HepG2 (cell line): ENCODE measurements at places on chromosomes 16 and 17.

DNA sequence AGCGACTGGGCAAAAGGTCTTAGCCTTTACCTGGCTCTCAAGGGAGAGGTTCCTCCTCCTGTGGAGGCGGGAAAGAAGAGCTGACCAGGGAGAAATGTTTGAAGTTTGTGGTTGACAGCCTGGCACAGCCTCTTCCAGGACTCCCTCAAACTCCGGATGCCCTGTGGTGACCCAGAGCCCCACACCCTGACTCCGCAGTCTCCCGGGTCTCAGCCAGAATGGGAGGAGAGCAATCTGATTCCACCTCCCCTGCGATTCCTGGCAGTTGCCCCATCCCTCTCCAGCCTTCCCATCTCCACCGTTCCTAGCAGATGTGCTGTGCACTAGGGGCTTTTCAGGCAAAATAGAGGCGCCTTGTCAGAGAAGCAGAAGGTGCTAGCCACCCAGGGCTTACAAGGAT lies 5.5 kb upstream of the DNAI2 start:
- H3K4me1 ChIP-seq, result no peaks in the 10 kb centered on the region
- no peak overlapping the region for H3K4me3 ChIP-seq
- H3K36me3 ChIP-seq, result no peaks in the 10 kb centered on the region
- H3K27me3 ChIP-seq, result peaks cover 46% of the 10 kb centered on the region

DNA sequence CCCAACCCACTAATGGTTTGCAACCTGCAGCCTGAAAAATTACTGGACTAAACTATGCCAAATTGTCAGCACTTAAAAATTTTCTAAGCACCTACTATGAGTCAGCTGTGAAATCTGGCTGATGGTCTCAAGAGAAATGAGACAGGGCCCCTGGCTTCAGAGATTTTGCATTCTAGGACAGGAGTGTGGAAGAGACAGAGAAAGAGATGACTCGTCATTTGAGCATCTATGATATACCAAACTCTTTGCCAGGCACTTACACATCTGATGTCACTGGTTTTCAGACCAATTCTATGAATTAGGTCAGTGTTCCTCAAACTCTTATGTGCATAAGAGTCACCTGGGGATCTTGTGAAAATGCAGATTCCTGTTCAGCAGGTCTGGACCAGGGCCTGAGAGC lies 44.4 kb downstream of the CLEC19A start:
- H3K4me3 ChIP-seq, result no peak overlapping the region
- 0 out of 2 replicates have a peak, but pooled peaks cover 5% of the 10 kb centered on the region for H3K4me1 ChIP-seq
- H3K27me3 ChIP-seq, result no peaks in the 10 kb centered on the region
- DNase-seq, result no peak
- no peaks in the 10 kb centered on the region for H3K36me3 ChIP-seq

- no peak for DNase-seq
- H3K4me3 ChIP-seq, result peak overlapping the region; percentile 56
- H3K27me3 ChIP-seq, result peaks cover 37% of the 10 kb centered on the region
- H3K36me3 ChIP-seq, result no peaks in the 10 kb centered on the region
- peaks cover 52% of the 10 kb centered on the region for H3K4me1 ChIP-seq
These were observed 6.2 kb upstream of the ACTG1 start for GRCh38 chr17:81518785-81519283.

- H3K4me1 ChIP-seq, result peaks cover 46% of the 10 kb centered on the region
- H3K27ac ChIP-seq, result no peak overlapping the region
- DNase-seq, result no peak
- H3K27me3 ChIP-seq, result no peaks in the 10 kb centered on the region
These were observed 12.1 kb upstream of the ZFHX3 start for GRCh38 chr16:73059779-73060615.

DNA sequence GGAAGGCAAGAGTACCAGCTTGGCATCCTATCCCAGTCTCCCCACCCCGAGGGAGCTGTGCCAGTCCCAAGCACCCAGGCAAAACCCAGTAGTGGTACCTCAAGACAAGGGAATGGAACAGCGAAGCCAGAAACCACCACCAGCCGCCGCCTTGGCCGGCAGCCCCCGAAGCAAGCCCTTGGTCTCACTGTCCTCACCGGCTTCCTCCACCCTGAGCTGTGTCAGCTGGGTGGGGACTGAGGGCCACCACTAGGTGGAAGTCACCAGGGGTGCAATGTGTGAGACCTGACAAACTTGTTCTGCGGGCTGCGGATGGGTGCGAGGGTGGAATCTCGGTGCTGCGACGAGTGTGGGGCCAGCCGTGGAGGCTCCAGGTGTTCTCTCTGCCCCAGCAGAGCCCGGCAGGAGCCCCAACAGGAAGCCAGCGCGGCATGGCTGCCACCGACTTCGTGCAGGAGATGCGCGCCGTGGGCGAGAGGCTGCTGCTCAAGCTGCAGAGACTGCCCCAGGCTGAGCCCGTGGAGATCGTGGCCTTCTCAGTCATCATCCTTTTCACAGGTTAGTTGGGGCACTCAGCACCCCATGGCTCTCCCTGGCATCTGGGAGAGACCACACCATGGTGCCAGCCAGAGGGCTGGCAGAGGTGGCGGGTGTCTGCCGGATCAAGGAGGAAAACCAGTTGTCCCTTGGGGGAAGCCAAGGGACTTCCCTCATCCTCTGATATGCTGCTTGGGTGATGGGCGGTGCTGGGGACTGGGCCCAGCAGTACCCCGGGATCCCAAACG lies 6.7 kb downstream of the SMIM5 start:
- H3K27ac ChIP-seq, result no peak overlapping the region
- no peak overlapping the region for H3K4me3 ChIP-seq
- peaks cover 11% of the 10 kb centered on the region for H3K36me3 ChIP-seq
- no peak for DNase-seq
- H3K27me3 ChIP-seq, result no peaks in the 10 kb centered on the region
- no peaks in the 10 kb centered on the region for H3K4me1 ChIP-seq

GRCh38 chr17:63751806-63752205 lies 10.2 kb upstream of the STRADA start:
- no peak overlapping the region for H3K27ac ChIP-seq
- H3K4me3 ChIP-seq, result no peak overlapping the region
- peaks cover 24% of the 10 kb centered on the region for H3K36me3 ChIP-seq
- no peaks in the 10 kb centered on the region for H3K27me3 ChIP-seq

DNA sequence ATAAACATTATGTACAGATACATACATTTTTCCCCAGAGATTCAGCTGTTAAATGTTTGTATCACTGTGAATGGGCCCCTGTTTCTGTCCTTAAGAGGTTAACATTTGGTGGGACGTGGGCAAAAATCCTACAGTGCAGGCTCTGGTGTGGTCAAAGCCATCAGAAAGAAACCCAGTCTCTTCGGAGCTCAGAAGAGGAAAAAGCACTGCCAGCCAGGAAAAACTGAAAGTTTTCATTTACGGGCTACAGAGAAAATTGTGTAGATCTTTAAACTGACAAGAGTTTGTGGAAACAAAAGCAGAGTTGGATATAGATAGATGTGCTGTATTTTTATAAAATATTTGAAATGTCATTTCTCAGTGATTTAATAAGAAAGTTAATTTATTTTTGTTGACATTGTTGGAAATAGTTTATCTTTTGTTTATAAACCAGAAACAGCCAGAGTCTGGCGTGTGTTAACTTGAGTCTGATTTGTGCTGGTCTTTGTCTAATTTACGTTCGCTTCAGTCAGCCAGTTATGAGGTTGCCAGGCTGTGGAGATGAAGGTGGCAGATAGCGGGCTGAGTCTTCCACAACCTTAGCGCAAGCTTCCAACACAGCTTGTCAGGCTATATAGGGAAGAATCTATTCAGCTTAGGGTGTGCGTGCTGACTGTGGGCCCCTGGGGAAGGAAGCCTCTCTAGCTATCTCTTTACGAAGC lies 9.5 kb upstream of the TEKT3 start:
- no peak overlapping the region for H3K4me3 ChIP-seq
- peaks cover 14% of the 10 kb centered on the region; the same call in 1 of the 2 replicates for H3K4me1 ChIP-seq
- no peak for DNase-seq
- no peak overlapping the region for H3K27ac ChIP-seq

DNA sequence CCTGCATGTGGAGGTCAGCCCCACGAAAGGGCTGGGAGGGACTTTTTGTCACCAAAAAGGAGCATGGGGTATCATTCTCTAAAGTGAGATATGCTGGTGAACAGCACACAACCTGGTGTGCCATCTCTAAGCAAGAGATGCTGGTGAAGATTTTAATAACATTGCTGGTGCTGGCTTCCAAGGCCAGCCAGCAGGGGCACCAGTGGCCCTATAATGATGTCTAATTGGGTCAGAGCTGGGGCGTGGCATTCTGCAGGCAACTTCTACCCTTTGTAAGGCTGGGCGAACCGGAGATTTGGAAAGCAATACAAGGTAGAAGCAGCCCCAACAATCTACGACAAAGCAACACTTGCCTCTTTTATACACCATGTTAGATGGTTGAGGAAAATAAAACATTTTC lies 16.8 kb downstream of the SDR42E1 start:
- no peak overlapping the region for H3K4me3 ChIP-seq
- H3K27ac ChIP-seq, result no peak overlapping the region
- DNase-seq, result no peak
- no peaks in the 10 kb centered on the region for H3K36me3 ChIP-seq

- H3K36me3 ChIP-seq, result no peaks in the 10 kb centered on the region
- no peak overlapping the region for H3K4me3 ChIP-seq
- no peak for DNase-seq
- H3K4me1 ChIP-seq, result peaks cover 25% of the 10 kb centered on the region
- no peaks in the 10 kb centered on the region for H3K27me3 ChIP-seq
These were observed 462.0 kb downstream of the HS3ST3B1 start for GRCh38 chr17:14762736-14763479.

DNA sequence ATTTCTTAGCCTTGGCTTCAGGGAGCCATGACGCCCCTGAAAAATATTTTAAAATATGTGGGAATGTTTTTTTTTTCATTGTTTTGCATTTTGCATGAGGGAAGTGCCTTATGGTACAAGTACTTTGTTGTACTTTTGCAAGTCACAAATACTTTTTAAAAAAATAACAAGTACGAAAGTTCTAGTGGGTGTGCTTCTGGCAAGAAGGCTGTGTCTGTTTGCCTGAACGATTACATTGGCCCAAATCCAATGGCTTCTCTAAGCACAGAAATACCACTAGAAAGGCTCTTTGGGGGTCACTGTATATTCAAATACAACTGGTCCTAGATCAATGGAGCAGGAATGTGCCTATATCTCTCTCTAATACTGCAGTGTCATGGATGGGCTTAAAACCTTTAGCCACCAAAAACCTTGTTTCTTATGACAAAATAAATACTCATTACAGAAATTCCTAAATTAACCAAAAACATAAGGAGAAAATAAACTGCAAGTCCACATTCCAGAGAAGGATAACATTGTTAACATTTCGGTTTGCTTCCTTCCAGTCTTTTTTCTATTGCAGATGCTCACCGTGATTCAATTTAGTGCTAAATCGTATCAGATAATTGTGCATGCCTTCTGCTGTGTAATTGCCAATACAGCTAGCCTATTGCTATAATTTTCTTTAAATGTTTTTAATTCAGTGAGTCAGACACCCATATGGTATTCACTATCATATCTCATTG lies 97.4 kb downstream of the VAT1L start:
- H3K27me3 ChIP-seq, result peaks cover 25% of the 10 kb centered on the region; the same call in 2 of the 3 replicates
- H3K27ac ChIP-seq, result no peak overlapping the region
- no peaks in the 10 kb centered on the region for H3K4me1 ChIP-seq
- no peak for DNase-seq

DNA sequence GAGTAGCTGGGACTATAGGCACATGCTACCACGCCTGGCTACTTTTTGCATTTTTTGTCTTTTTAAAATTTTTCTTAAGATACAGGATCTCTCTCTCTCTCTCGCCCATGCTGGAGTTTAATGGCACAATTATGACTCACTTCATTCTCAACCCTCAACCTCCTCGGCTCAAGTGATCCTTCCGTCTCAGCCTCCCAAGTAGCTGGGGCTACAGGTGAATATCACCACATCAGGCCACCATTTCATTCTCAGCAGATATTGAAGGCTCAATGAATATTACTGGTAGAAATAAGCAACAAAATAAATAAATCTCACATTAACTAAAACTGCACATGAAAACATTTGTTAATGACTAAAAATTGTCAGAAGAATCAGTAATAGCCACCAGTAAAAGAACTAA lies 41.7 kb downstream of the BRIP1 start:
- DNase-seq, result no peak
- H3K36me3 ChIP-seq, result peaks cover 8% of the 10 kb centered on the region; the same call in 2 of the 3 replicates
- no peak overlapping the region for H3K27ac ChIP-seq
- no peaks in the 10 kb centered on the region for H3K4me1 ChIP-seq
- H3K4me3 ChIP-seq, result no peak overlapping the region
- H3K27me3 ChIP-seq, result no peaks in the 10 kb centered on the region

GRCh38 chr16:48317614-48318315 lies 67.4 kb downstream of the SIAH1 start:
- no peaks in the 10 kb centered on the region for H3K27me3 ChIP-seq
- H3K4me3 ChIP-seq, result no peak overlapping the region
- H3K27ac ChIP-seq, result no peak overlapping the region
